ENCODE measurements at places on chromosomes 5 and 9. TPM values are rescaled to one million over a fixed set of nuclear protein-coding genes. Genes with fewer than 3 reads are reported as not detected.

The ZNF366 gene
- total RNA-seq = 0.53 TPM

The GLRA1 gene
- total RNA-seq = not detected

The GABRA6 gene
- total RNA-seq = 0.66 TPM

The IL13 gene
- not detected for total RNA-seq

The ECSCR gene
- total RNA-seq = 317 TPM

The SLCO4C1 gene
- total RNA-seq = under 0.01 TPM

The CCDC112 gene
- 18.6 TPM for total RNA-seq

The CNTLN gene
- 20.7 TPM for total RNA-seq

The PCSK5 gene
- 8.4 TPM for total RNA-seq

The BAAT gene
- 0.07 TPM for total RNA-seq

The APC gene
- total RNA-seq = 77.8 TPM

The DMRT2 gene
- not detected for total RNA-seq

The NPR3 gene
- total RNA-seq = 0.13 TPM

The SIGMAR1 gene
- total RNA-seq = 73.8 TPM

The PTTG1 gene
- 329 TPM for total RNA-seq

The PCA3 gene
- 2.2 TPM for total RNA-seq

The PCDHA12 gene
- total RNA-seq = under 0.01 TPM

The CAVIN4 gene
- 1.9 TPM for total RNA-seq

The PTBP3 gene
- 78.1 TPM for total RNA-seq

Measured in thoracic aorta endothelial cell (primary cell).